Stimulated activated CD4-positive, alpha-beta T cell treated with anti-CD3 and anti-CD28 coated beads, Interleukin-4, amount 100 ng/mL, for 24 hours (primary cell): ENCODE measurements at places on chromosomes 2 and 18.

GRCh38 chr2:227124811-227125210 is 39.2 kb downstream of the COL4A4 start:
- no peak for DNase-seq

- peak; percentile 98 for DNase-seq
Observed at GRCh38 chr2:195656859-195657633, at the start of gene SLC39A10. Gene SLC39A10, plus strand, starts transcription at chr2:195657226. Its CDS starts 22,817 bp downstream, at chr2:195680043.

GRCh38 chr18:5662586-5663090 is 118.8 kb upstream of the EPB41L3 start:
- no peak for DNase-seq

GRCh38 chr2:172137943-172138342 is 35.2 kb upstream of the DLX2 start:
- DNase-seq, result no peak

DNA sequence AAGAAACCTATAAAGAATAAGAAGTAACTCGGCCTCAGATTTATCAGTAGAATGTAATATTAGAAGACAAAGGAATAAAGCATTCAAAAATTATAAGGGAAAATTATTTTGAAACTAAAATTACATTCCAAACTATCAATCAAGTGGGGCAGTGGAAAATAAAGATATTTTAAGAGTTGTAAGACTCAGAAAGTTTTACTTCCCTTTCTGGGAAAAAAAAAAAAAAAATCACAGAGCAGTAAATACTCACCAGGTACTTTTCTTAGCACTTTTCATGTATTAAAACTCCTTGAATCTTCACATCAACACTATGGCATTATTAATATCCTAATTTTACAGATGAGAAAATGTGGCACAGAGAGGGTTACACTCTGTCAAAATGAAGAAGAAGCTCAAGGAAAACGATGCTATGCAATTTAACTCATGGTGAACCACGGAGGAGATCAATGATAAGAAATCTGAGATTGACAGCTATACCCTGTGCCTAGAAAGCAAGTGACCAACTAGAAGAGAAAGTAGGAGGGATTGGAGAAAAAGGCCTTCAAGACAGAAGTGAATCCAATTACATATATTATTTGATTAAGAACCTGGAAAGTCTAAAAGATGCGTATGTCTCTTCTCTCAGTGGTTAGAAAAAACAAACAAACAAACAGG is 238.9 kb upstream of the ID2 start:
- DNase-seq, result no peak

- DNase-seq, result no peak
Observed at GRCh38 chr2:167489325-167489724, 601.0 kb downstream of the XIRP2 start.

GRCh38 chr2:58035352-58035751 is 11.3 kb upstream of the VRK2 start:
- DNase-seq, result no peak

GRCh38 chr2:23465936-23466335 is 81.0 kb downstream of the KLHL29 start:
- no peak for DNase-seq

GRCh38 chr2:24147364-24147763 is 24.1 kb downstream of the FAM228B start:
- no peak for DNase-seq

DNA sequence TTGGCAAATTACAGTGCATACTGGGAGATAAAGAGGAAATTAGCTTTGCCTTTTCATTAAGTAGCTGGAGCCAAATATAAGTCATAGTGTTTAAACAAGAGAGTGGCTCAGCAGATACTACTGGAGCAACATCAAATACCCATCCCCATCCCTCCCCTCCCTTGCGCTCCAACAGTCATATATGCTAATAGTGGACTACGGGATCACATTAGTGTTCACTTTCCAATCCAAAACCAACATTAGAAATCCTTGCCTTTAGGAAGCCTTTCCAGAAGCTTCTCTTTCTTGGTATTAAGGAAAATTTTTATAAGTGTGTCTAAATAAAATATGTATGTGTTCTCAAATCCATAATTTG is 1669.3 kb downstream of the SUCLG1 start:
- DNase-seq, result no peak

DNA sequence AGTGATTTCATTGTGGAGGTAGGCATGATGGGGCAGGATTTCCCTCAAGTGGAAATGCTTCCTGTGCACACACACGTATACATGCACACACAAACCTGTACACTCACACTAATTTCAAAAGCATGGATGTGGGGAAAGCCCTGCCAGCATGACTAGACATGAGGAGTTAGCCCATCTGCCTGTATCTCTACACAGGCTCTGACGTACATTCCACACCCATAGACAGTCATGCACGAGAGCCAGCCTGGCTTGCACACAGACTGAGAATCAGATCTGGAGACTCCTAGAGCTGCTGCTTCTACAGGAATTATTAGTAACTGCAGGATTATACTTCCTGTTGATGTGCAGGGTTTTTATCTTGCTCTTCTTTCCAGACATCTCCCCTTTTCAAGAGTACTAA is 27.3 kb upstream of the NFU1 start:
- no peak for DNase-seq

DNA sequence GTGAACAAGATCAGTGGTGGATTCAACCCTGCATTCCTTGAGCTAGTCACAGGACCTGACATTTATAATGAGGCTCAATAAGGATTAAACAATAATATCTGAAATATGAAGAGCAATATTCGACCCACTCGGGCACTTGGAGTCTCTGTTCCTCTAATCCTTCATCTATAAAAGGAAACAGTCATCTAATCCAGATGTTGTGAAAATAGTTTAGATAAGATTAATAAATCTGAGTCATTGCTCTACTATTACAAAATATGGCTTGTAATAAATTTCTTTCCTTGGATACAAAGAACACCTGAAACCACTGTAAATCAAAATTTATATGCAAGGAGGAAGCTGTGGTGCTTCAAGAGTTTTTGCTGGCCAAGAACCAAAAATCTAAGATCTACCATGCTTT is 846.9 kb upstream of the ACVR2A start:
- DNase-seq, result no peak

DNA sequence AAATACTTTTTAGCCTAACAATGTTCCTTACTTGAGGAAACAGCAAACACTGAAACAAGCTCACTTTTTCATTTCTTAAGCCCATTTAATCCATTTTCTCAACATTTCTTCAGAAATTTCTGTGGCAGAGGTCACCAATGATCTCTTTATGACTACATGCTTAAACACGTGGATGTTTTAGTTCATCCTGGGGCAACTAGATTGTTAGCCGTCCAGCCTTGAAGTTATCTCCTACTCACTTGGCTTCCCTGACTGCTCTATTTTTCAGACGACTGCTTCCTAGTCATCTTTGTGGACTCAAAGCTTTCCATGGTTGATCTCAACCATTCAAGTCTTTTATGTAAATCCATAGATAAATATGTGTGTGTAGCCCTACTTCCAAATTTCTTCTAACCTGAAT is 24.1 kb downstream of the CD302 start:
- DNase-seq, result no peak

- DNase-seq, result no peak
Observed at GRCh38 chr2:66436581-66437001, 1.7 kb downstream of the MEIS1 start.

DNA sequence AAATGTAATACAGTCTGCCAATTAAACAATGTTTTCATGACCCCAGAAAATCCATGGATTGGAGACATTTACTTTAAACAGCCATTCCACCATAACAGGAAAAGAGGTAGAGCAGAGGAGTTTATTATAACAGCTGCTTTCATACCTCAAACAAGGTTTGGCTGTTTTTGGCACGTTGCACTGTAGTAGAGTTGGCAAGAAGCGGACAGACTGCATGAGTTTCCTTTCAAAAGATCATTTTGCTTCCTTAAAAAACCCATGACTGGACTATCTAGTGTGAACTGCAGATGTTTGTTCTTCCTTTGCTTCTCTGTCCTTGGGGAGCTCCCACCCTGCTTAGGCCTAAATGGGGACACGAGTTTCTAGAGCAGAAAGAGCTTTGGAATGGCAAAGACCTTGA is 108.5 kb upstream of the THOC1 start:
- no peak for DNase-seq

DNA sequence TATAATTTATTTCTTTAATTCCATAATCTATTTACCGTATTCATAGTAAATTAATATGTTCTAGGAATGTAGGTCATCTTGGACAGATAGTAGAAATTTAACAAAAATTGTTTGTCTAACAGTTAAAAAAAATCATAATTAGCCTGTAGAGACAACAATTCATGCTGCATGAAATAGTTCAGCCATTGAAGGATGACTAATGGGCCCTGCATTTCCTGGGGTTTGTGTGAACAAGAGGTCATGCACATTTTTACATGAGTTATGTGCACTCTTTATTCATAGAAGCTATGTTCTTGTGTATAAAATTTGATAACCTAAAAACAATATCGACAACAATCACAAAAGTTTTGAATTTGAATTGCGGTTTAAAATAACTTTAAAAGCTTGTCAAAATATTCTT is 1663.6 kb downstream of the SUCLG1 start:
- no peak for DNase-seq

GRCh38 chr2:174634130-174635014 is 36.8 kb upstream of the WIPF1 start:
- peak; percentile 60 for DNase-seq

DNA sequence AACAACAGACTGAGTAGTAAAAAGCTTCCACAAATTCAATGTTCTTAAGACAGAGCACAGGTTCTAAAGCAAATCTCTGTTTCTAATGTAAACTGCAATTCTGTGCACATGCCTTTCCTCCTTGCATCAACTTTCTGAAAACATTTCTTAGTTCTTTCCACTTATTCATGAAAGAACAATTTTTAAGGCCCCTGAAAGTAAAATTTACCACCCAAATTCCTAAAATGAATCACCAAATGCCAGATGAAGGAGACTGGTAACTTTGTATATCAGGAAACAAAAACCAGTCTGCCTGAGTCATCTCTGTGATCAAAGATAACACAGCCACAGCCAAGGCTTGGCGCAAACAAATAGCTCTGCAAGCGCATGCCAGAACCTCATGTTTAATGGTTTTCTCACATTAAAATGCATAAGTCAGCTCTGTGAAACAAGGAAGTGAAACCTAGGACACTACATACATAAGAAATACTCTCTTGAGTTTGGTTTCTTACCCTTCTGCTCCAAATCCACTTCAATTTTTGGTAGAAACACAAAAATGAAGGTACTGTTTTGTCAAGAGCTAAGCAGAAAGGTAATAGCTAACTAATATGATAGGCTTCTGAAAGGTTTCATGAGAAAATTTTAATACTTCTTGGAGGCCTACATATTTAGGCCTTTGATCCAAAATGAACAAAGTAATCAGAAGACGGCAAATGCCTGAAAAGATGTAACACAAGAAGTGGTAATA is 169.4 kb downstream of the THADA start:
- DNase-seq, result peak; percentile 77

DNA sequence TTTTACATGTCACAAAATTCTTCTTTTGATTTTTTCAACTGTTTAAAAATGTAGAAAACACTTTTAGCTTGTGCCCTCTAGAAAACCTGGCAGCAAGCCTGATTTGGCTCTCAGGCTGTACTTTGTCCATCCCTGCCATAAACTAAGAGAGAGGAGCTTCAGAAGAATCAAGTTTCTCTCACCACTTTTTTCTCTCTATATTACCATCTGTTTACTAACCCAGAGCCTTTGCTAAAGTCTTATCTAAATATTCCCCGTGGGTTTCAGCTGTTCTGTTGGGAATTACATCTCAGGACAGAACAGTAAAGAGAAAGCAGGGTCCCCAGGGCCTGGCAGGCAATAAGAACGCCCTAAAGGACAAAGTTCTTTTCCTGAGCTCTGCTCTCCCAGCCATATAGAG is 409.1 kb upstream of the CRIM1 start:
- DNase-seq, result no peak

- no peak for DNase-seq
Observed at GRCh38 chr2:9091811-9092210, 88.3 kb upstream of the MBOAT2 start.

GRCh38 chr2:39786761-39787522 is 7.9 kb upstream of the THUMPD2 start:
- no peak for DNase-seq

GRCh38 chr2:150028322-150028721 is 440.7 kb upstream of the MMADHC start:
- no peak for DNase-seq

- DNase-seq, result no peak
Observed at GRCh38 chr2:23346029-23346428, 39.0 kb upstream of the KLHL29 start.
